ENCODE measurements at places on chromosomes 5 and 9.

DNA sequence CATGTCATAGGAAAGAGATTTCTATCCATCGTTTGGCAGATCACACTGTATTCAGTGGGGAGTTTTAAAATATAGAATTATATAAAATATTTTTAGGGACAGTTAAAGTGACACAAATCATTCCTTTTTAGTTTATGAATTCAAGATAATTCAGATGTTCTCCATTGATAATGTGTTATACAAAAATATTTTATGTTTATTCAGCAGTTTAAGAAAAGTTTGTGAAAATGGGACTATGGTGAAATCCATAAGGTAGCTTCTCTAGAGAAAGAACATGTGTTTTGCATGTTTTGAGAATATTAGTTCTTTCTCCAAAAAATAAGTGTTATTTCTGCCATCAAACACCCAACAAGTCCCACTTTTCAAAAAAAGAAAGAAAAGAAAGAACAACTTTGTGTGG, 122.9 kb downstream of the EMB start:
- DNase-seq = no peak

- DNase-seq = no peak
These were observed 36.6 kb upstream of the CCL21 start for GRCh38 chr9:34746526-34746925.

DNA sequence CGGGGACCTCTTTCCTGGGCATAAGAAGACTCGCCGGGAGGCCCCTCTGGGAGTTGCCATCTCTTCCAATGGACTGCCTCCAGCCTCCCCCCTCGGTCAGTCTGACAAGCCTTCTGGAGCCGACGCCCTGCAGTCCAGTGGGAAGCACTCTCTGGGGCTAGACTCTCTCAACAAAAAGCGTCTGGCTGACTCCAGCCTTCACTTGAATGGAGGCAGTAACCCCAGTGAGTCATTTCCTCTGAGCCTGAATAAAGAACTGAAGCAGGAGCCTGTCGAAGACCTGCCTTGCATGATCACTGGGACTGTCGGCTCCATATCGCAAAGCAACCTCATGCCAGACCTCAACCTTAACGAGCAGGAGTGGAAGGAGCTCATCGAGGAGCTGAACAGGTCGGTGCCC, 28.4 kb upstream of the LTC4S start:
- no peak for DNase-seq

GRCh38 chr9:12368569-12368968, 324.6 kb upstream of the TYRP1 start:
- DNase-seq = no peak

DNA sequence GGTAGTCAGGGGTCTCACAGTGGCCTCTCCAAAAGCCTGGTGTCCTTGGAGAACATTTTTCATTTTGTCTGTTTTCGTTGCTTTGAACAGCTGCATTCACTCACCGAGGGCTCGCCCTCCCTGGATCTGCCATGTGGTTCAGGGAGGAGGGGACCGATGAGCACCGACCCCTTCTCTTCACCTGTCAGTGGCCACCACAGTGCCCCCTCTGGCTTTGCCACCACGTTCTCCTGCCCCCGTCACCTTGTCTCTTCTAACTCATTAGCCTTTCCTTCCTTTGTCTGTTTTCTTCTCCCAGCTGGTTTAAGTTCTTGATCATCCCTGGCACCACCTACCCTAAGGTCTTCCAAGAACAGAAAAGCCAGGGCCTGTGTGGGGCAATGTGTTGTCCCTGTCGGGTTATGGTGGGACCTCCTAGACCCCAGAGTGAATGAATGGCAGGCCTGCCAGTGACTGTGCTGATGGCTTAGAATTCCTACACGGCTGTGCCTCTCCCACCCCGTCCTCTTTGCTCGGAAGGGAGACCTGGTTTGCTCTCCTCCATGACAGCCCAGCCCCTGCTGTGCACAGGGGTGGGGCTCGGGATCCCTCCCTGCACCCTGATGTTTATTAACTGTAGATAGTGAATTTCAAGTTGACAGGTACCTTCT, 90.0 kb downstream of the ANKRD33B start:
- no peak for DNase-seq

DNA sequence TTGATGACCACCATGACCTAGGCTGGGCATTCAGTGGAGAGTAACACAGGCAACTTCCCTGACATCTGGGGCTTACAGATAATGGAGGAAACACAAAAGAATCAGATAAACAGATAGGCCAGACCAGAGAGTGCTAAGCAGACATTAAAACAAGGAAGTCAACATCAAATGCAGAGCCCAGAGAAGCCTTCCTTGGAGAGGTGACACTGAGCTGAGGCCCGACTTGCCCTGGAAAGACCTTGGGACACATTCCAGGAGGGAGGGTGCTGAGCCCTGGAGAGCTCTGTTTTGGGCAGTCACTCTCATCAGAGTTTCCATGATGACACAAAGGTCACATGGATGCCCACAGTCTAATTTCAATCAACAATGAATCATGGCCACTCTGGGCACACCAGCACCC, 31.9 kb upstream of the C5orf58 start:
- DNase-seq = no peak

- DNase-seq = no peak
These were observed 4.2 kb downstream of the GCNT1 start for GRCh38 chr9:76463211-76463610.

- no peak for DNase-seq
These were observed 53.5 kb upstream of the TGFBR1 start for GRCh38 chr9:99051406-99051805.

- DNase-seq = no peak
These were observed 37.4 kb downstream of the RASGEF1C start for GRCh38 chr5:180171568-180172094.

DNA sequence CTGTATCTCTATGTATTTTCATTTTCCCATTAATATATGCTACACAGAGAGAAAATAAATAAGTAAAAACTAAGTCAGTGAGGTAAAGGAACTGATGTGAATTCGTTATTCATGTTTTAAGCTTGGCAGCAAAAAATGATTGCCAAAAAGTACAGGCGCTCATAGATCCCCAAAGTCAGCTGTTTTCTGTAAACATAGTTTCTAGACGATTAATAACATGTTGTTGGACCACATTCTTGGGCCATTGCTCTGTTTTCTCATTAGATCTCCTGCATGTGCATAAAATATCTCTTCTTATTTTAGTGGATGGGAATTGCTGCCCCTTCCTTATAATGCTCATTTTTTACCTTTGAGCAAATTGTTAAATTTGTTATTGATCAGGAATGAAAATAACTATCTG, 215.2 kb downstream of the TLE1 start:
- no peak for DNase-seq

DNA sequence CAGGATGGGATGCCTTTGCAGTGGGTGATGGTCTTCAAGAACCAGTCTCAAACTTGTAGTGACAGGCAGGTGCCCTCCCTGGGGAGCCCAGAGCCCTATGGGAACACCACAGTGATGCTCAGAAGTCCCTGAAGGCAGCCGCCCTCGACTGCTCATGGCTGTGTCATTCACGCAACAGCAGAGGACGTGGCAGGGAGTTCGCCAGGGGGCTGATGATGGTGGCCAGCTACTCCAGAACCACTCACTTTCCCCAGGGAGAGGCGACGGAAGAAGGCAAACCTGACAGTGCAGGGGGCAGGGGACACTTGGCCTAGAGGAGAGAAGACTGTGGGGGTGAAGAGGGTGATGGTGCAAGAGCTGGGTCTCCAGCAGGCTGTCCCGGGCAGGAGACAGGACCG, 4.0 kb downstream of the IL13 start:
- DNase-seq = no peak
